ENCODE measurements at places on chromosomes 4 and X.

DNA sequence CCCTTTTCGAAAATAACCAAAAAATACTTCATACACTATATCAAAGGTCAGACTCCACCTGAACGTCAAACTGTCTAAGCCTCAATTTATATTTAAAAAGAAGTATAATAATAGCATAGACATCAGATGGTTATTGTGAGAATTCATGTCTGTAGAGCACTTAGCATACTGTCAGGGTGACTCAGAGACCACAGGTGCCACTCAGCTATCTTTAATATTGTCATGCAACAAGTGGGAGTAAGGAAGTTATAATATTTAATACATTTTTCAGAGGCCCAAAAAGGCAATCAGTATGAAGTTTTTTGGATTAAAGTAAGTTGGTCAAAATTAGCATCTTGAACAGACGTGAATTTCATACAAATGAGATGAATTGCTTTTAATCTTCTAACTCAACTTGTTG, 93.3 kb downstream of the PHOX2B start:
- DNase-seq = no peak

- DNase-seq = no peak
These were observed 114.0 kb upstream of the LNX1 start for GRCh38 chr4:53705151-53705764.

GRCh38 chrX:23195761-23196160, 138.9 kb upstream of the PTCHD1 start:
- DNase-seq = no peak

GRCh38 chrX:152989292-152989658, 4.6 kb downstream of the PNMA5 start:
- DNase-seq = no peak

- no peak for DNase-seq
These were observed 37.8 kb downstream of the SEPTIN6 start for GRCh38 chrX:119655125-119655524.

- DNase-seq = no peak
These were observed 21.1 kb downstream of the RNF4 start for GRCh38 chr4:2489841-2490552.

DNA sequence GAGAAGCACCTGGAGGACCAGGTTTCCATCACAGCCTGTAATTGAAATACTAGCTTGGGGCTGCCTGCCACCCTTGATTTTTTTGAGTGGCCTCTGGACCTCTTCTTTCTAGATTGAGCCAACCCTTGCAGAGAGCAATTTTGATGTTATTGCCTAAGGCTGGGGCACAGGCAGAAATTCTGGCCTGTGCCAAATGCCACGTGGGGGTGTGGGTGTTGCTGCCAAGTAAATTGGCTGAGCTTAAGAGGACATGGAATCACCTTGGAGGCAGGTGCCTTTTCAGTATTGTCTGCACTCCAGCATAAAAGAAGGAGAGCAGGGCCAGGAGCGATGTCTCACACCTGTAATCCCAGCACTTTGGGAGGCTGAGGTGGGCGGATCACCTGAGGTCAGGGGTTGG, 286.1 kb upstream of the PRPS2 start:
- no peak for DNase-seq

DNA sequence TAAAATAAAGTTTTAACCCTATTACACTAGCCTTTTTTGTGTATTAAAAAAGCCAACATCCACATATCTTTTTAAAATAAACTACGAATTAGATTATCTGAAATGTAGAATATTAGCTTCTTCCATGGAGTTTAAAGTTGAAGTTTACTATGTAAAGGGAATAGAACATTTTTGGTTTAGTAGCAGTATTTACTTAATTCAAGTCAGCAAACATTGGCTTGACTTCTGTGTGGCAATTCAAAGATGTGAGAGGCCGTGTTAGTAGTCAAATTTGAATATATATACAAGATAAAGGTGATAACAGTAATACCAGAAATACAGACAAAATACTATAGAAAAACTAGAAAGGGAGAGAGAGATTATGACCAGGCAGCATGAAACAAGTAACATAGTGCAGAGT, 115.1 kb upstream of the IL13RA1 start:
- no peak for DNase-seq

DNA sequence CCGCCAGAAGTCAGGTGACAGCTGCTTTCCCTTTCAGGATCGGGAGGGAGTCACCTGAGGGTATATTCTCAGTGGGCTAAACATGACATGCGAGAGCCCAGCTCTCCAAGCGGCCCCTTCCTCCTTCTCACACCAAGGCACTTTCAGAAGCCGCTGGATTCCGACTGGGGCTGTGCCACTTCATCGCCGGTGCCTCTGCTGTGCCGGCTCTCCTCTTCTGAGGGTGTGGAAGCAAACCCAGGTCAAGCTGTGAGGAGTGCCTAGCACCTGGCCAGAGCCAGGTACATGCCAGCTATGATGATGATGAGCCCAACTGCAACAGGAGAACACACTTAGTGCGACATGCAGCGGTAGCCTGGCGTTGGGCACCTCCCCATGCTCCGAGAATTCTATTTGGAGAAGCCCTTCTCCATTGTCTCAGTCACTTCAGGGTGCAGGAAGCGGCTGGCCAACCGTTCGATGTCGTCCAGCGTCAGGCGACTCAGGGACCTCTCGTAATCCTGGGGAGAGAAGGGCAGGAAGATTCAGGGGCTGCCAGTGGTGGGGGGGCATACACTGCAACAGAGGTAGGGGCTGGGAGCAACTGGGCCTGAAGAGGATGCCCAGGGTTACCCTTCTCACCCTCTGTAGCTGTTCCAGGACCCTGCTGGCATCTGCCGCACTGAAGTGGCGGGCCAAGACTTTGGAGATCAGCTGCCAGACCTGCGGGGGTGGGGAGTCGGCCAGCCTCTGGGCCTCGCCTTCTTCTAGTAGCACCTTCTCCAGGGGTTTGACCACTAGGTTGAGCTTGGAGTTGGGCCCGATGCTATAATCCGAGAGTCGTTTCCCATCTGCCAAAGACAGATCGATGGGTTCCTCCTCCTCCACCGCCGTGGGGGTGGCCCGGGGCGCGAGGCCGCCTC, 1.0 kb downstream of the UBL4A start:
- no peak for DNase-seq

DNA sequence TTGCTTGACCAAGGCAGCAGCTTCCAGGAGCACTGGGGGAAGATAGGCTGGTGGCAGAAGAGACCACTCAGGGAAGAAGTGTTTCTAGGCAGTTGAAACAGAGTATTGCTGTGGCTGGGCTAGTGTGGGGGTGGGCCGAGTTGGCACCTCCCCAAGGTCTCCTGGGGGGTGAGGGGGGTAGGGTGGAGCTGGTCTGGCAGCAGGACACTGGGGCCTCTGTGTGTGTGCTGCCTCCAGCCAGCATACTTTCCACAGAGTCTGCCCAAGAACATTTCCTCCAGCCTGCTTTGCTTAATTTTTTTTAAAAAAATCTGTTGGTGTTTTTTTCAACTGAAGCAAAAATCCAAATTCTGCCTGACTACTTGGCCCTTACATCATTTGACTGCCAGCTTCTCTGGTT, 4.0 kb downstream of the ITIH6 start:
- DNase-seq = no peak

DNA sequence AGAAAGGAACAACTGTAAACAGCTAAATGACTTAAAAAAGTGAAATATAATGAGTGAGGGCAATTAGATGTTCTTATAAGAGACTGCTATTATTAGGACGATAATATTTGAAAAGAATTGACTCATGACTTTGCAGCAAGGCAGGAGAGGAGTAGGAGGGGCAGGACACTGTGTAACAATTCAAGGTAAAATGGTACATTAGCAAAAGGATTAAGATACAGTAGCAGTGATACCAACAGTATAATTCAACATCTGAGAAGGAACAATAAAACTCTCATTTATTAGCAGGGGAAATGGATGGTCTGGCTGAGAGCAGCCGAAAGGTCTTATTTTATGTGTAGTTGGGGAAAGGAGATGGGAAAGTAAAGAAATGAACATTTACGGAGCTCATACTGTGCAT, 315.5 kb upstream of the BOD1L1 start:
- no peak for DNase-seq

DNA sequence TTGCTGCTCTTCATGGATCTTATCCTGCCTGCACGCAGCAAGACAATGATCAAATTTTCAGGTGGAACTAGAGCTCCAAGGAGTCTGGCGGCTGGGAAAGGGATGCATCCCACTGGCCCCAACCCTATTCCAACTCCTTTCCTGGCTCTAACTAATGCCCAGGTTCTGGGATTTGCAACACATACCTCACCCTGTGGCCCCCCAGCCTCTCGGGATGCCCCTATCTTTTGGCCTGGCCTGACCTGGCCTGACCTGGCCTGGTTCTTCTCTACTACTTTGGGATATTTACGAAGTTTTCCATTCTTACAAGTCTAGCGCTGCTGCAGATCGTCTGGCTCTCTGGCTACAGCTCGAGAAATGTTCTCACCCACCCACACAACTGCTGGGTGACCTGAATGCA, 56.4 kb upstream of the CDKN2AIP start:
- DNase-seq = no peak

DNA sequence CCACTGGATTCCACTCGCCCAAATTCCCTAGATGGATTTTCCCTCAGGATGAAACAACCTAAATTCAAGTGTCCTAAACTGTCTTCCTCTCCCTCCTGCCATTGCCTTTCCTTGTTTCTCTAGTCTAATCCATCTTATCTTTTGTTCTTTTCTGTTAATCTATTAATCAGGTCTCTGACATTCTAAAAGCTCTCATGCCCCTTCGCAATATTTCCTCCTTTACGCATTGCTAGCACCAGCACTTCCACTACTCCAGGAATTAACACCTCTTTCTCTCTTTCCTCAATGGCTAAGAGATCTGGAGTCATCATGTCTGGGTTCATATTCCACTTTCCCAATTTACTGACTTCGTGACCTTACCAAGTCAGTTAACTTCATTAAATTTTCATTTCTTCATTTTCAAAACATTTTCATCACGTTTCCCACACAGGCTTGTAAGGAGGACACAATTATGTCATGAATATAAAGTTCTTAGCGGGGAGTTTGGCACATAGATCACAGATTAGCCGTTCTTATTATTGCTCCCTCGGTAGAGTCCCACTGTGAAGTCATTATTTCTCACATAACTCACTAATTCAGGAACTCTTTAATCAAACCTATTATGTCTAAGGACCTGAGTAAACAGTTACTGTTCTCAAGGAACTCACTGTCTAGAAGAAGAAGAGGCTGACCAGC, 45.3 kb downstream of the FAT4 start:
- no peak for DNase-seq

- no peak for DNase-seq
These were observed 1071.8 kb downstream of the FAT4 start for GRCh38 chr4:126386512-126386911.

GRCh38 chr4:8184061-8184460, 15.0 kb upstream of the SH3TC1 start:
- no peak for DNase-seq

DNA sequence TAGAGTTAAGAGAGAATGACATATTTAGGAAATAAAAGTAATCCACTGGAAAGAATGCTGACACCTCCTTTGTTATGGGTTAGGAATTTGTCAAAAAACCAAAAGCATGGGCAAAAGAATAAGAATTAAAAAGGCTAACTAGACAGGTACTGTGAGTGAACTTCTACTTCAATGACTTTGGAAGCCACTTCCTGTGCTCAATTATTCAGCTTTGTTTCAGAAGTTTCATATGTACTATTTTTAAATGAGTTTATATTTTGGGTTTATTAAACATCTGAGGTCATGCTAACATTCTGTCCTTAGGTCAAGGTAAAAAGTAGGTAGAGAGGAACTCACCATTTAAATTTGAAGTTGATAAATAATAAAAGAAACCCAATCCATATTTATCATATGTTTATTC, 106.7 kb upstream of the CXorf51A start:
- no peak for DNase-seq

- DNase-seq = peak; percentile 19
These were observed 25.5 kb upstream of the RXFP1 start for GRCh38 chr4:158496030-158496741.

DNA sequence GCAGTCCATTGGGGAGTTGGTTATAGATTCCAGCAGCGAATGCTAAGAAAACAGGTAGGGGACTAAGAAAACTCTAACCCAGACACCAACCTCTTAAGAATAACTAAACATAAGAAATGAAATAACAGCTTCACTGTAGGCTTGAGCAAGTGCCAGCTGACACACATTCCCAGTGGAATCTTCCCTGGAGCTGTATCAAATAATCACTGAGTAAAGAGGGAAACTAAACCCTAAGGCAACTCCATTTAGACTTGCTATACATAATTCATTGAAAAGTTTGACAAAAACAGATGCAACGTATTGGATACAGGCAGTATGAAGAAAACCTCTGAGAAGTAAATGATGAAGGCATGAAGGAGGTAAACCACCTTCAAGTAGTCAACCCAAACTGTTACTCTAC, 293.5 kb downstream of the OPHN1 start:
- DNase-seq = no peak

GRCh38 chr4:8316251-8316771, 46.8 kb downstream of the HTRA3 start:
- no peak for DNase-seq

DNA sequence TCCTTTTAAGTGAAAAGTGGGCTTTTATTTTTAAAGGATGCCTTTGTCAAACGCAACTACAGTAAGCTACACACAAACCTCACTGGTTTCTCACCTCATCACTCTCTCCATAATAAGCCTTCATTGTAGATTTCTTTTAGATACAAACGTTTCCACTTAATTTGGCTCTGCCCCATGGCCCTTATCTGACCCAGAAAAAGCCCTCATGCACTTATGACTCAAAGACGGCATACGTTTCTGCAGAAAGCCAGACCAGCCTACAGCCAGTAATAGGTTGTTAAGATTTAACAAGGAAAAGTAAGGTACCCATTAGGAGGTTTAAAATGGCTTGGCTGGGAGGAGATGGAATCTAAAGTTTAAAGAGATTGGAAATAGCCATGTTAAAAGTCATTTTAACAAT, 914.6 kb upstream of the INTU start:
- DNase-seq = no peak

DNA sequence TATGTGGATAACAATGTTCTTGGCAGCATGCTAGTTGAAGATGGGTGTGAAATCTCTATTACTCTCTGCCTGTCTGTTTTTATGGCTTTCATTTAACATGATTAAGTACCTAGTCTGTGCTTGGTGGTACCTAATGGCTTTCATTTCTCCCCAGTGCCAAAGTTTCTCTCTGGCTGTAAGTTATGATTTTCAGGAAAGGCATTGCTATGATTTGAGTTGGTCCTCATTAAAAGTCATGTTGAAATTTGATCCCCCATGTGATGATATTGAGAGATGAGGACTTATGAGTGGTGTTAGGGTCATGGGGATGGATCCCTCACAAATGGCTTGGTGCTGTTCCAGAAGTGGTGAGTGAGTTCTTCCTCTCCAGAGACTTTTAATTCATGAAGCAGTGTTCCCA, 162.4 kb upstream of the IL15 start:
- no peak for DNase-seq

DNA sequence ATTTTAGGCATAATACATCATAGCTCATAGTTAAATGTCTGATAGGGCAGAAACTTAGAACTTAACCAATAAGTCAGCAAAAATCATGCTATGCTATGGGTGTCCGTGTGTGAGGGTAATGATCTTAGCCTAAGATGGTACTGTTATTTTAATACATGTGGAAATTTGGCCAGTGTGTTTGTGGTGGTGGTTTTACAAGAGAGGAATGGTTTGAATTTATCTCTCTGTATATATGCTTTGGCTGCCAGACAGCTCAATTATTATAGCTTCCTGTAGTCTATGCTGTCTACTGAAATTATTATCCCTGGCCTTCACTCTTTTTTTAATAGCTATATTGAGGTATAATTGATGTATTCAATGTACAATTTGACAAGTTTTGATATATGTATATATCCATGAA, 21.3 kb downstream of the ZNF330 start:
- DNase-seq = no peak
